Activated T-helper 17 cell treated with anti-CD3 and anti-CD28 coated beads, Interleukin-2, amount 50 U/mL, for 72 hours (primary cell): ENCODE measurements at places on chromosomes 7 and 10. TPM values are rescaled to one million over a fixed set of nuclear protein-coding genes. Genes with fewer than 3 reads are reported as not detected.
A peak's percentile ranks its signal among the peaks of the same experiment; 100 is the strongest.

The AKR1C3 gene
- 0.34 TPM for total RNA-seq

DNA sequence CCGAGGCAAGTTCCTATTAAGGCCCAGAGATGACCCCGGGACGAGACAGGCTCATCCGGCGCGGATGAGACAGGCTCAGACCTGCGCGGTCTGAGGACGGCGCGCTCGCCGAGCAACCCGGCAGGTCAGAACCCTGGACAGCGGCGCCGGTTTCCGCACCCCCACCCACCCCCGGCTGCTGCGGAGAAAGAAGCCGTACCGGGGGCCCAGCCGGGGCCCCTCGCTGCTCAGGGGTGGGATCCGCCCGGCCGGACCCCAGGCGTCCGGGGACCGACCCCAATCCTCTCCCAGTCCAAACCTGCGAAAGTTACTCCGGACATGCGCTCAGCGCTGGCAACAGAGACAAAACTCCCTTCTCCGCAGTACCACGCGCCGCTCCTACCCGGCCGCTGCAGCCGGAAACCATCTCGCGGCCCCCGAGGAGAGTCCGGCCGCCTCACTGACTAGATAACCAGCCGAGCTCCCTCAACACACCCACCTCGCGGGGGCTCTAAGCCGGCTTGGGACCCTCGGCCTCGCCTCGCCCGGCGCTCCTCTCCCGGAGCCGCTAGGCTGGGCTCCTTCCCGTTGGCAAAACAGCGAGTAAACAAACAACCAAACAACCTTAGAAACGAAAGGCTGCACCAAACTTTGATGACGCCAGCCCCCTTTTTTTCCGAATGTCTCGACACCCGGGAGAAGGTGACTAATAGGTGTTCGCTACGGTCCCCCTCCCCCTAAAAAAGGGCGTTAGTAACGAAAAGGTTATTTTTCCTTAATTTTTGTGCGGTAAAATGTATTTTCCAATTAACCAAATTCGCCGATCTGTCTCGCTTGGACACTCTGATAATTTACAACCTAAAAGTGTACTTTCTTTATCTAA, 2.3 kb upstream of the DRGX start:
- ATAC-seq = peak; percentile 82

DNA sequence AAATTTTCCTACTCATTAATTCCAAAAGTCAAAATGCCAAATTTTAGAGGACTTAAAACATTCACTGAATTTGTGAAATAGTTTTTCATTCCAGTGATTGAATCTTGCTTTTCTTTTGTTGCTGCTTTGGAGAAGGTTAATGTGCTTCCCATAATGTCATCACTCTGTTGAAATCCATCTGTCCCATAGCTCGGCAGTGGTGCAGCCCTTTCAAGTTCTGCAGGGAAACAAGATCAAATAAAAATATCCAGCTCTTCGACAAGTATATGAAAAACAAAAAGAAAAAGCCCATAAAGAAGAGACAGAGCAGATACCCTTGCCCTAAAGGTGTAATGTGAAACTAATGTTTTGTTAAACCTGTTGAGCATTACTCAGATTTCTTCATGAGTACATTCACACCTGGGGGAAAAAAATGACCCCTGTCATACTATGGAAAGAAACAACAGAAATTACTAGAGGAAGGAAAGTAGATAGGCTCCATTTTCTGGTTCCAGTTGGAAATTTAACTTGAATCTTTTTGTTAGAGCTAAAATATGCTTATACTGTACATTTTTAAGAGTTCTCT, 35.1 kb downstream of the AGR3 start:
- ATAC-seq = no peak

- ATAC-seq = peak; percentile 69
Observed at GRCh38 chr7:139829775-139830117, 682 bp downstream of the TBXAS1 start.

The CUEDC2 gene
- 58.5 TPM for total RNA-seq

The GCK gene
- total RNA-seq = 0.58 TPM

GRCh38 chr10:114685456-114685855, 27.4 kb upstream of the ABLIM1 start:
- no peak for ATAC-seq

The LHPP gene
- 7.4 TPM for total RNA-seq

DNA sequence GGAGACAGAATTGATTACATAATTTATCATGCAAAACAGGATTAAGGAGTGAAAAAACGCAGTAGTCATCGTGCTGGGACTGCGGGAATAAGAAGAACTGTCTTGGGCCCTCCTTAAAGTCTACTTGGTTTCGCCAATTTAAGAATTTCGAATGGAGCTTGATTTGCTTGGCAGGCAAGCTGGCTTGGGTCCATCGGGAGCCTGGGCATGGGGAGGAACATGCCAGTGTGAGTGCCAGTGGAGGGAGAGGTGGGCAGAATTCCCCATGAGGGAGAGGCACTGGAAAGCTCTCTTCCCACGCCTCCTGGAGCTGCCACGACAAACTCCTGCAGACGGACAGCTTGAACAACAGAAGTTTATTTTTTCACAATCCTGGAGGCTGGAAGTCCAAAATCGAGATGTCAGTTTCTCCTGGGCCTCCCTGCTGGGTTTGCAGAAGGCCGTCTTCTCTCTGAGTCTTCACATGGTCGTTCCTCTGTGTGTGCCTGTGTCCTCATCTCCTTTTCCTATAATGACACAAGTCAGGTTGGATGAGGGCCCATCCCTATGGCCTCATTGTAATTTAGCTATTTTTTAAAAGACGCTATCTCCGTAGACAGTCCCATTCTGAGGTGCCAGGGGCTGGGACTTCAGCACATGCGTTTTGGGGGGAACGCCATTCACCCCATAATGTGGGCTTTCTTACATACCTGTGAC, 528.7 kb upstream of the DPP6 start:
- ATAC-seq = no peak

The WDR11 gene
- total RNA-seq = 30.2 TPM

GRCh38 chr10:75466886-75467285, 35.5 kb downstream of the LRMDA start:
- ATAC-seq = no peak

The OR6B1 gene
- total RNA-seq = not detected

DNA sequence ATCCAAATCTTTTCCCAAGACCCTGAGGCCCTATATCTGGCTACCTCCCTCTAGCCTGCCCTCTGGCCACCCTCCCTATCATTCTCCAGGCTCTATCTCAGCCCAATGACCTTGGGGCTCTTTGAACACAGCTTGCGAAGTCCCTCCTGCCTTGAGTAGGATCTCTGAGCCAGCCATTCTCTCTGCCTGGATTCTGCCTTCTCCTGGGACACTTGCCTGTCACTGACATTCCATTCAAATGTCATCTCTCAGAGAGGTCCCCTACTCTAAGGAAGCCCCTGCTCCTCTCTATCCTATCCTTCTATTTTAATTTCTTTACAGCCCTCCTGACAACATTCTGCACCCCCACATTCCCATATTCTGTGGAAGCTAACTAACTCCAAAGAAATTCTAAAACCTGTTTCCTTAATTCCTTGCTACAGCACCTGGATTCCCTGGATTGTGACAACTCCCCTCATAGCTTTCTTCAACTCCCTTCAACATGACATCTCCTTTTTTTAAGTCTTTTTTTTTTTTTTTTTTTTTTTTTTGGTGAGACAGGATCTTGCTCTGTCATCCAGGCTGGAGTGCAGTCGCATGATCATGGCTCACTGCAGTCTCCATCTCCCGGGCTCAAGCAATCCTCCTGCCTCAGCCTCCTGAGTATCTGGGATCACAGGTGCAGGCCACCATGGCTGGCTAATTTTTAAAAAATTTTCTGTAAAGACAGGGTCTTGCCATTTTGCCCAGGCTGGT, 81.0 kb upstream of the ASAH2 start:
- no peak for ATAC-seq

DNA sequence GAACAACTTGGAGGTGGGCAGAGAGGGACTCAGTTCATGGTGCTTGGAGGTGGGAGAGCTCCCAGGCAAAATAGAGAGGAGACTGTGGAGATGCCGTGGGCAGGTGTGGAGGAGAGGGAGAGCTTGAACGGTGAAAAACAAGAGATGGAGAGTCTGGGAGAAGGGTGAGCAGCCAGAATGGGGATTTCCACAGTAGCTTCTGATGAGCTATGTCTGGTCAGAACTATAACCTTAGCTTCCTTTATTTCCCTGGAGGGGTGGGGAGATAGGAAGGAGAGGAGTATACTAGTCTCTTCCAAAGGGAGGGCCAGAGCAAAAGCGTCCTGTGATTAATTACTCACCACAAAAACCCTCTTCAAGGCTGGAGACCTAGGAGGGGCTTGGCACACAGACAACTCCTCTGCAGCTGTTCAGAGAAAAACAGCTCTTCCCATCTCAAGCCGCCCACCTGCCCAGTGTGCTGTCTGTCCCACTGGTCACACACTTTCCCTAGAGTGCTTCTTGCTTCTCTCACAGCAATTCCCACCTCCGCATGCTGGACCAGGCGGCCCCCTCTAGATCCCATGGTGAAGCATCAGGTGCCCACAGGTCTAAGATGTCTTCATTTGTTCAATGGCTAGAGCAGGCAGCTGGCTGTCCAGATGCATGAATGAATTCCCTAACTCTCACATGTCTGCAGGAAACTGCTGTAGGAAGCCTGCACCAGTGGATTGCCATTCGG, 41.9 kb downstream of the TAS2R41 start:
- ATAC-seq = no peak

DNA sequence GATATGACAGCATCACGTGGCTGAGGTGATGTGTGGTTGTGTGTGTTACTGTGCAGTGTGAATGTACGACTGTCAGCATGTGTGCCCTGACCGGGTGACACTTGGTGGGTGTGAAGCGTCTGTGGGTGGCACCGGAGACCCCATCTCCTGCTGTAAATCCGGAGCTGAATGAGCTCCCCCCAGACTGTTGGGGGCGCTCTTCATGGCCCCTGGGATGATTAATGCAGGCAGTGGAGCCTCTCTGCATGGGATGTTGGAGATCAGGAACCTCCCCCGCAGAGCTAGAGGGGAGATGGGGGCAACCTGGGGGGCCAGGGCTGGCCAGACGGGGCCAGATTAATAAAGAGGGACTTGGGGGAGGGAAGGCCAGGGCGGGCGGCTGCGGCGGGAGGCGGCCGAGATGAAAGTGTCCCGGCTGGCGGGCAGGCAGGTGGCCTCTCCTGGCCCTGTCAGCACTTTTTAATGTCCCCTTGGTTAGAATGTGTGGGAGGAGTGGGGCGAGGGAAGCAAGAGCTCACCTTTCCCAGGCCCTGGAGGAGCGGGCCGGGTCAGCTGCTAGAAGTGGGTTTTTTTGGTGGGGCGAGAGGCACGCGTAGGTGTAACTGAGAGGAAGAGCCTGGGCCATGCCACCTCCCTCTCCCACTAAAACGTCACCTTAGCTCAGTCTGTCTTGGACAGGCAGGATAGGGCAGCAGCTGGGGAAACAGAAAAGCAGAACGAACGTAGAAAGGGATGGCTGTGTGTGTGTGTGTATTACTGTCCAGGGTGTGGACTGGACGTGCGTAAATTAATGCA, 34.1 kb downstream of the HIF1AN start:
- ATAC-seq = no peak

- ATAC-seq = no peak
Observed at GRCh38 chr10:126592901-126593300, 77.6 kb downstream of the C10orf90 start.

The GNG11 gene
- total RNA-seq = not detected

DNA sequence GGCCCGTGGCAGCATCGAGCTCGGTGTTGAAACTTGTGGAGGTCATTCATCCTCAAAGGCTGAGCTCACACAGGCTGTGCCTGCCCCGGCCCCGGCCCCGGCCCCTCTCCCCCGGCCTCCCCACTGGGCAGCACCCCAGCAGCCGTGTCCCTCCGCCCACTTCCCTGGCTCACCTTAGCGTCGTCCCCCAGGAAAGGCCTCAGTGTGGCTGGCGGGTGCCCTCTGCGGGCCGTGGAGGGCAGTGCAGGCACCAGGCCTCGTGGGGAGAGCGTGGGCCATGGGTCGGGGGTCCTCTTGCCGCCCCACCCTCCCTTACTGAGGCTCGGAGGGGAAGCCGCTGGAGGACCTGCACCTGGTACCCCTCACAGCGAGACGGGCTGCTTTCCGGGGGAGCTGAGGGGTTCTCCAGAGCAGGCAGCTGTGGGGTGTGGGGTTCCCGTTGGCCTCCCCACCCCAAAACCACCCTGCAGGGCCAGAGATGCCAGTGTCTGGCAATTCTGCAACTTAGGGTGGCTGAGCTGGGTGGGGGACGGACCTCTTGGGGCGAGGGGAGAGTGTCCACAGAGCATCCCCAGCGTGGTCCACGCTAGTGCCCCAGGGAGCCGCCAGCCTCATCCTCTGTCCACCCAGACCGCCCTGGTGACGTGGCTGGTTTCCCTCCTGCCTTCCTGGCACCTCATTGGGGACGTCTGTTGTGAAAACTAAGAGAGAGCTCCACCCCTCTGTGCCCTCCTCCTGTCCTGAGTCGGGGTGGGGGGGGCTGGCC, 44.2 kb upstream of the DPYSL4 start:
- peak; percentile 78 for ATAC-seq

GRCh38 chr7:104366390-104366789, 38.0 kb downstream of the LHFPL3 start:
- no peak for ATAC-seq

GRCh38 chr10:100882671-100883311, 30.0 kb upstream of the SLF2 start:
- ATAC-seq = no peak

GRCh38 chr7:20279979-20280378, 50.7 kb upstream of the ITGB8 start:
- ATAC-seq = peak; percentile 28

DNA sequence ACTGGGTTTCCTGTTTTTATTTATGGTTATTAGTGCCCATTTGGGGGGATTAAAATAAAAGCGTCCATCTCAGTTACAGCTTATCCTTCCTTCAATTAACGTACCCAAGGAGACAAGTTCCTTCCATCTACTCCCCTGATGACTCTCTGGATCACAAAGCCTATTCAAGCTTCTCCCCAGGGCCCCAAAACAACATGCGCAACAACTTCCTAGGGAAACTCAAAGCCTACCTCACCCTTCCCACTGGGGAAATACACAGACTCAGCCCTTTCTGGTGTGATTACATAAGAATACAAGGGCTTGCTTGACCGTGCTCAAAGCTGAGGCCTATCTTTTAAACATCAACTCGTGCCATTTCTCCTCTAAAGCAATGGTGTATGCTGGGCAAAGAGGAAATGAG, 112.4 kb downstream of the CDK6 start:
- no peak for ATAC-seq

The HOXA13 gene
- not detected for total RNA-seq

- no peak for ATAC-seq
Observed at GRCh38 chr7:95180-95862, 97.0 kb upstream of the FAM20C start.
